ENCODE measurements at places on chromosomes 4 and X.

DNA sequence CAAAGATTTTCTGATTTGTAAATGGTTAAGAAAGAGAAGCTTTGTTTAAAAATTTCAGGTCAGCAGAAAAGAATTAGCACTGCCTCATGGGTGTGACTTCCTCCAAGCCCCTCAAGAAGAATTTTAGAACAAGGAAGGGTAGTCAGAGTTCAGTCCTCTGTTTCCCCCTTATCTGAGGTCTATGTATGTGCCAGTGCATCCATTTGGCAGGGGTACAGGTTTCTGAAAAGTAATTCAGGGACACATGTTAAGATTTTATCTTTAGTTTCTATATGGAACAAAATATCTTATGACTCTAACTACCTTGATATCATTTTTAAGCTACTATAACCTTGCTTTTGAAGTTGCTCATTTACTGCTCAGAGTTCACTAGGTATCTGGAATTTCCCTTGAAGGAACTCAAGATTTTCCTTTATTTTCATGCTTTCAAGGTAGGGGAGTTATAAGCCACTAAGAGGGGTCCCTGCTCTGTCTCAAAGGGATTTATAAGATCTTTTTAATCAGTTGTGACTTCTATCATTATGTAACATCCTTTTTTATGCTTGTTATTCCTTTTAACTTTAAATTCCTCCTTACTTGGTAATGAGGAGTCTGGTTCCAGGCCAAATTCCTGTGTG lies 24.4 kb upstream of the PLK4 start:
- DNase-seq: no peak

- DNase-seq: no peak
Measured at GRCh38 chr4:108215055-108215454, 46.3 kb upstream of the LEF1 start.

- DNase-seq: no peak
Measured at GRCh38 chrX:10104958-10105658, 51.7 kb upstream of the CLCN4 start.

DNA sequence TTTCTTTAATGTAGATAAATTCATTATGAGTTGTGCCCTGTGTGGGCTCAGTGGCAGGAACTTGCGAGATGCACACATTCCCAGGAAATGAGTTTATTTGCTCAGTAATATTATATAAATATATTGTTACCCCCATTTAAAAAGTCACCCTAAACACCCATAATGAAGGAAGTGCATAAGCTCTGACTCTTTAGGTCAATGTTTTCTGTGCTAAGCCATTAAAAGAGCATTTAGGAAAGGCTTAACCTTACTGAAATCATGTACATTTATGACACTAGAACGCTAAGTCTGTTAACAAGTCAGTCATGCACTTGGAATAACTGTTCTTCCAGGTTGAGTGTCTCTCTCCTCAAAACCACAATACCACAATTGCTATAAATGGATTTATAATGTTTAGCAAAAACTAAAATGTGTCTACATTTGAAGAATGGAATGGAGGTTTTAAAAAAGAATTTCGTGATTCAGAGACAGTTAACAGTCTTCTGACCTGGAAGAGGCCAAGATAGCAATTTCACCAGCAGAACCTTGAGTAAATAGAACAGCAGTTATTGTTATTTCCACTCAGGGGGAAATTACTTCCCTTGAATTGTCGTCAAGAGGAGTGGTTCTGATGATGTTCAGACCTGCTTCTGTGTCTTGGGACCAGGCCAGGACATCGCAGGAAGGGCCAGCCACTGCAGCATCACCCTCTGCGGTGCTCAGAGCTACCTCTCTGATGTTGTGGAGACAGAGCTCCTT lies 91.1 kb upstream of the VEGFC start:
- DNase-seq: no peak

DNA sequence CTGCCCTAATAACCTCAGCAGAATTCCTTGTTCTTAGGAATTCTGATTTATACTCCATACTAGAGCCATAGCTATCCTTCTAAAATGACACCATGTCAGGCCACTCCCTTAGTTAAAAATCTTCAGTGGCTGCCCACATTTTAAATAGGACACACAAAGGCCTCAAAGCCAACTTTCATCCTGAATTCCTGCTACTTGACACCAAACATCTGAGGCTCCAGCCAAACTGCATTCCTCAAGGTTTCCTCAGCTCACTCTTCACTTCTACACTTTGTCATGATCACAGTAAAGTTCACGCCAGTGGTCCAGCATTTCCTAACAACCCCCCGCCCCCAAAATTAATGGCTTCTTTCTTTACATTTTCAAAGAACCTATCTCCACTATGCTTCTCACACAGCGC lies 124.3 kb downstream of the ADGRA3 start:
- DNase-seq: no peak

GRCh38 chr4:170414961-170415360 lies 325.2 kb upstream of the AADAT start:
- DNase-seq: no peak

DNA sequence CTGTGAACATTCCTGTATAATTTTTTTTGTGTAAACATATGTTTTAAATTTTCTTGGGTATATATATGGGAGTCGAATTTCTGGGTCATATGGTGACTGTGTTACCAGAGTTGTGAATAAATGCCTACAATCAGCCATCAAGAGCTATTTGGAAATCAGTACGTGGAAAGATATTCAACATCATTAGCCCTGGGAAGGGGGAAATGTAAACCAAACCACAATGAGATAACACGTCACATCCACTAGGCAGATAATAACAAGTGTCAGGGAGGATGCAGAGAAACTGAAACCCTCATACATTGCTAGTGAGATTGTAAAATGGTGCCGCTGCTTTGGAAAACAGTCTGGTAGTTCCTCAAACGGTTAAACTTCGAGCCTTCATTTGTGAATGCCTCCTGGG lies 43.9 kb downstream of the LUZP4 start:
- no peak for DNase-seq

GRCh38 chr4:40976343-40976742 lies 226.6 kb downstream of the NSUN7 start:
- DNase-seq: peak; percentile 17

- DNase-seq: no peak
Measured at GRCh38 chr4:70236125-70236524, 6.3 kb upstream of the CSN3 start.

- no peak for DNase-seq
Measured at GRCh38 chr4:3296651-3297050, 3.8 kb downstream of the RGS12 start.
